Stimulated activated CD8-positive, alpha-beta memory T cell treated with anti-CD3 and anti-CD28 coated beads, Interleukin-2, amount 100 ng/mL, for 1 hour (primary cell): ENCODE measurements at places on chromosomes 6 and 20.

DNA sequence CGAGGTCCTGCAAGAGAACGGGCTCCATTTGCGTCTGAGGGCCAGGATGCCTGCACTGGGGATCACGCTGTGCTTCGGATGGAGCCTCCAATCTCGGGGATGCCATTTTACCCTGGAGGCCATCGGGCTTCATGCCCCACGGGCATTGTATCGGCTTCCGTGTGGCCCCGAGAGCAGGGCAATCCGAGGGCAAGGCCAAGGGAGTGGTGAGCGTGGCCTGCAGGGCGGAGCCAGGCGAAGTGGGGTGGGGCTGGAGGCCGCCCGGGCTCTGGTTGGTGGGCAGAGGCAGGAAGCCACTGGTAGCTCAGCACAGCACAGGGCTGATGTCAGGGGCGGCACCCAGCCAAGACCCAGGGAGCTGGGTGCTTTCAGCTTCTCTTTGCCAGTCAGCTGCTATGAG, 57.5 kb upstream of the BHLHE23 start:
- no peak for DNase-seq

DNA sequence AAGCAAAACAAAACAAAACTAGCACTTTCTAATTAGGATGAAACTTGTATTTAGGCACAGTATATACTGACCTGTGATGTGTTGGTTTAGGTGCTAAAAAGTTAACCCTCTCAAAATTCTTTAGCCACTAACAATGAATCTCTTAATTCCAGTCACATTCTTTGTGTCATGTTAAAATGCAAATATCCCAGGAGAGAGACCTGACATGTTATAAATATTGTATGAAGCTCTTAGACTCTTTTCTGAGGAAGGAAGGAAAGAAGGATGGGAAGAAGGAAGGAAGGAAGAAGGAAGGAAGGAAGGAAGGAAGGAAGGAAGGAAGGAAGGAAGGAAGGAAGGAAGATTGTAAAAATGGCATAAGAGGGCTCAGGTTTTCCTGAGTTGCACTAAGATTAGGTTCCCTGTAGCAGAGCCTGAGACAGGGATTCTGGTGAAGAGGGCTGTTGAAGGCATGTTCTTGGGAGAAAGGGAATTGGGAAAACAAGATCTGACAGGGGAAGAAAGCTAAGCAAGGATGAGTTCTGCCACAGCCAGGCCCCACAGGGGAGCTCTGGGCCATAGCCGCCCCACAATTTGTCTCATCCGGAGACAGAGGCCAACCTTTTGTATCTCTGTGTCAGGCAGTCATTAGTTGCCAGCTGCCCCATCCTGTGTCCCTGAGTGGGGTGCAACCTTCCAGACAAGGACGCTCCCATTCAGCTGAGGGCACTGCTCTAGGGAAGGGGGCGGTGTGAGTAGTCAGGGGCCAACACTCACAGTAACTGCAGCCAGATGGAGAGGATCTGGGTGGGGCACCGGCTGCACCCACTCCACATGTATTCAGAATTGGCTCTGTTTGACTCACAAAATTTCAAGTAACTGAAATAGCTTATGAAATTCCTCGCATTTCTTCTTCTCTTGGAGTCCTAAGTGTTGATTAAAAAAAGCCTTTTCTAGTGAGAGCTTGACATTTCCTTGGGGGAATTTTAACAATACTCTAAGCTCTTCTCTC, 189.3 kb upstream of the ARG1 start:
- no peak for DNase-seq

DNA sequence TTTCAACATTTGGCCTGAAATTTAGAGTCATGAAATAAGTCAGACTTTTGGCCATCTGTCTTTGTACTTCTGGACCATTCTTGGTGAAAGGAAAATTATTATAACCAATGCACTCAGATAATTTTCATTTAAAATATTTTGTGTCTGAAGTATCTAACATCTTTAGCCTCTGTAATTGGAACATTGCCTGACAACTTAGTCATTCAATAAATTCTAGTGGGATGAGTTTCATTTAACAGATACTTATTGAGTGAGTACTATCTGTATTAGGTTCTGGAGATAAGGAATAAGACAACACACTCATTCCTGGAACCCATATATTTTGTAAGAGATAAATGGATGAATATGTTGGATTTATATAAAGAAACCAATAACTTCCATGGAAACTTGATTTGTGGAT, 536.0 kb downstream of the BCKDHB start:
- DNase-seq, result no peak

- no peak for DNase-seq
Measured at GRCh38 chr6:85459224-85459901, 9.5 kb downstream of the NT5E start.

GRCh38 chr6:158040804-158041347, 59.2 kb downstream of the SYNJ2 start:
- no peak for DNase-seq

DNA sequence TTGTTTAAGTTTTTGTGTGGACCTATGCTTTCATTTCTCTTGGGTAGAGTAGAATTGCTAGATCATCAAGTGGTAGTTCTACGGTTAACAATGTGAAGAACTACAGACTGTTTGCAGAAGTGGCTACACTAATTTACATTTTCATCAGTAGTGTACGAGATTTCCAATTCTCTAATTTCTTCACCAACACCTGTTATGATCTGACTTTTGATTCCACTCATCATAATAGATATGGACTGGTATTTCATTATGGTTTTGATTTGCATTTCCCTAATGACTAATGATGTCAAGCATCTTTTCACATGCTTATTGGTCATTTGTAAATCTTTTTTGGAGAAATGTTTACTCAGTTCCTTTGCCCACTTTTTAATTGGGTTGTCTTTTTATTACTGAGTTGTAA, 244.4 kb downstream of the GMDS start:
- DNase-seq, result no peak

GRCh38 chr20:25470045-25470444, 62.6 kb downstream of the GINS1 start:
- DNase-seq, result no peak

DNA sequence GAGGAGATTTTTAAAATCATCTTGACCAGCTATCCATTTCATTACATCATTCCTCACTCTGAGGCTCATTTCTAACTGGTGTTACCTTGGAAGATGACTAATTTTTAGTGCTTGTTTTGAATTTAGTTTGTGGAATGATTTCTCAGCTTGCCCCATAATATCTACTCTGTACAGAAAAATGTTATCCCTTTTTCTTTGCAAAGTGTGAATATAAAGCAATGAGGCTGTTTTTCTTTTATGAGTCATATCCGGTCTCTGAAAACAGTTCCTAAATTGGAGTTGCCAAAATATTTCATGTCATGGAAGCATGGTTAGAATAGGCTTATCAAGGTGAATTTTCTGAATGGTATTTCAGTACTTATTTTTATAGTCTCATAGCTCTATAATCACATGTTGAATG, 43.8 kb downstream of the FUT9 start:
- DNase-seq, result no peak

GRCh38 chr6:105449756-105450390, 47.0 kb upstream of the PREP start:
- no peak for DNase-seq
